ENCODE measurements at places on chromosomes 16 and 17.
A peak's percentile ranks its signal among the peaks of the same experiment; 100 is the strongest.

GRCh38 chr16:70725912-70726828, 40.3 kb upstream of the MTSS2 start:
- DNase-seq, result no peak

DNA sequence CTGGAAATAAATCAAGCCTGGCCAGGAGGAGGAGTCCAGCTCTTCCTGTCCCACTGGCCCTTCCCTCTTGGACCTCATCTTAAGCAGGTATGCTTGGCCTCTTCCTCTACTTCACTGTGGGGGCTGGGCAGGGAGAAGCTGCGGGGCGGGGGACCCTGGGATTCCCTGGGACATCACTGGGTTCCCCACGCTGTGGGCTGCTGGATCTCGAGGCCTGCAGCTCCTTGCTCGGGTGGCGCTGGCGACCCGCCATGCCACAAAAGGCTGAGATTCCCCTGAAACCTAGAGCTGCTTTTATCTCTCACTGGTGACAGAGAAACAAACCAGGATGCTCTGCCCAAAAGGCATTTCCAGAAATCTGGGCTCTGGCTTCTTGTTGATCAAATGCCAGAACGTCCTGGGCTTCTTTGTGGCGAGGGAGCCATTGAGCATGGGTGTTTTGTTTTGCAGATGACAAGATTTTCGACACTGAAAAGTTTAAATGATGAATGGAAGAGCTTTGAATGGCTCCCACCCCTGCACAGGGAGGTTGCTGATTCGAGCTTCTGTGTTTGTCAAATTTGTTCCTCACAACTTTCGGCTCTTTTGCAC, 8.6 kb upstream of the PGS1 start:
- DNase-seq, result no peak

GRCh38 chr17:44119062-44119461, 4.4 kb downstream of the HDAC5 start:
- DNase-seq, result no peak

DNA sequence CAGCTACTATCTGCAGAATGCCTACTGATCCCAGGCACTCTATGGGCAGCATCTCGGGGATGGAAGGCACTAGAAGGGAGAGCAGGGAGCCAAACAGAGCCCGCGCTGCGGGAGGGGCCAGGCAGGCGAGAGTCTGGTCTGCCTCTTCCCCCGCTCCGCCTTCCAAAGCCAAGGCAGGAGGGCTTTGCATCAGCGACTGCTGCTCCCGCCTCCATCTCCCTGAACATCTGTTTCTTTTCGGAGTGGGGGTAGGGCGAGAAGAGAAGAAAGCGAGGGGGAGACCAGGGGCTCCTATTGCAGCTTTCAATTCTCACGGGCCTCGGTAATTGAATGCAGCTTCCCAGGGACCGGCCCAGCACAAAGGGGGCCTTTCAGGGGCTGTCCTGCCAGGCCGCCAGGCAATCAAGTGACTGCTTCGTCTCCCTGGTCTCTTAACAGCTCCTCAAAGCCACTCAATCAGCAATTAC, 31.4 kb upstream of the CDC42EP4 start:
- DNase-seq, result no peak

- no peak for DNase-seq
These were observed 4.6 kb upstream of the MVD start for GRCh38 chr16:88667461-88667860.

- no peak for DNase-seq
These were observed 11.3 kb upstream of the PRR29 start for GRCh38 chr17:63986821-63987220.

DNA sequence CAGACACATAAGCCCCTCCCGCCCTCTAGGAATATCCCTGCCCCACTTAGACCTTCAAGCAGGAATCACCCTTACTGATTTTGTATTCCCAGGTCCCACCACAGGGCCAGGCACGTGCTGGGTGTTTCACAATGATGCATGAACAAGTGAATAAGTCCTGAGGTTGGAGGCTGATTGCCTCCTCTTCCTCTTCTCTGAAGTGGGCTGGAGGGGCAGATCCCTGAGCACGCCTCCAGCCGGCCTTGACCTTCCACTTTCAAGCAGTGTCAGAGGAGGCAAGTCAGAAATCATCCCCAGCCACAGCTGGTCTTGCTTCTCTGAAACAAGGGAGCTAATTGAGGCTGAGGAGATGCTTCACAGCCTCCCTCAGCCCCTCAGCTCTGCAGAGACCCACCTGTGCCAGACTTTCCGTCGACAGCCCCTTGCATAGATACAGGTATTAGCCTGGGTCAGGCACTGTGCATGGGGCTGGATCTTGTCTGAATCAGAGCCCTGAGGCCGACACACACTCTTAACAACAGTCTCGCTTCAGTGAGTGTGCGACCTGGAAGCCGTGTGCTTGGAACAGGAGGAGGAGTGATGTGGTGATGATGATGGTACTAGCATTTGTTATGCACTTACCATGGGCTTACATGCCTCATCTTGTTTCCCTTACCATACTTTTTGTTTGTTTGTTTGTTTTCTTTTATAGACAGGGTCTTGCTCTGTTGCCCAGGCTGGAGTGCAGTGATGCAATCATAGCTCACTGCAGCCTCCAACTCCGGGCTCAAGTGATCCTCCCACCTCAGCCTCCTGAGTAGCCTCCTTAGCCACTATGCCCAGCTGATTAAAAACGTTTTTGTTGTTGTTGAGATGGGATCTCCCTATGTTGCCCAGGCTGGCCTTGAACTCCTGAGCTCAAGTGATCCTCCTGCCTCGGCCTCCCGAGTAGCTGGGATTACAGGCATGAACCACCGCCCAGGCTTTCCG, 15.0 kb downstream of the MRM1 start:
- no peak for DNase-seq

DNA sequence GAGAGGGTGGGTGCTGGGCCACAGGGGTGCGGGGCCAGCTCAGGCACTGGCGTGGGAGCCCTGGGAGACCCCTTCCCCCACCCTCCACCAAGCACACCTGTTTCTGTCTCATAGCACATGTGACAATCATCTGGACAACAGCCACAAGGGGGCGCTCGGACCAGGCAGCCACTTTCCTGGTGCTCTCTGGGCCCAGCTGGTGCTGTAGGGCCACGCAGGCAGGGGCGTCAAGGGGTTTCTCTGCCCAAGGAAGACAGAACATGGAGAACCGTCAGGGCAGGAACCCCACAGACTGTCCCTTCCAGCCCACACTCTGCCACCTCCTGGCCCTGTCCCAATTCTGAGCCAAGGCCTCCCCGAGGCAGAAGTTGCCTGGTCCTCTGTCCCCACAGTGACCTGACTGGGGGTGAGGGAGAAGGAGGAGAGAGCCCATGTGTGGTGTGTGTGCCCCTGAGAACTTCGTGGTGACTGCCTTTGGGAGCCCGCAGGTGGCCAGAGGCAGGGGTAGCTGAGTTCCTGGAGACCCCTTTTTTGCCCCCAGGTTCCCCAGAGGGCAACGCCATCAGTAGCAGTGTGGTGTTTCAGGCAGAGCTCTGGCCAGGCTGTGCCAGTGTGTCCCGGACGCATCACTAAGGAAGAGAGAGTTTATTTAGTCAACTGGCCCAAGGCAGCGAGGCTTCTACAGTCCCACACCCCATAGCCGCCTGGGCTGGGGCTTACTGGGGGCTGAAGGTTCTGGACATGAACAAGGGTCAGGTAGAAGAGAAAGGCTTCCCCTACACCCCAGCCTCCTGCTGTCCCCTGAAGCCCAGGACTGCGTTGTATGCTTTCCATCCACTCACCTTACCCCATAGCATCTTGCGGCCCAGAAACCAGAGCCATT, 3.1 kb upstream of the SETD6 start:
- peak; percentile 88 for DNase-seq

DNA sequence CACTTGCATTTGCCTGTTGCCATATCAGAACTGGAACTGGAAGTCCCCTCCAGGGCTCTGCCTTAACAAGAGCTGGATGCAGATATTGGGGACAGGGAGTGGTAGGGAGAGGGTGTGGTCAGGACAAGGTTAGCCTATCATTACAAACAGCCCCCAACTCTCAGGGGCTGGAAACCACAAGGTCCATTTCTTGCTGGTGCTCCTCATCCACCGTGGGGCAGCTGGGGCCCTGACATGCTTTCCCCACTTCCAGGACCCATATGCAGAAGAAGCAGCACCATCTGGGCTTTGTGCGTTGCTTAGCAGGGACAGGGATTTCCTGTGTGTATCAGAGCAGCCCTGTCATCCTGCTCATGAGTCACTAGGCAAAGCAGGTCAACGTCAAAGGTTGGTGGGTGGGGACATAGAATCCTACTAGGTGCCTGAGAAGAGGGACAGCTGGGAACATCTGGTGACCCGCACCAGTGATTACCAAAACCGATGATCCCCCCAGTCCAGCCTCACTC, 26.9 kb downstream of the RGS9 start:
- DNase-seq, result no peak

DNA sequence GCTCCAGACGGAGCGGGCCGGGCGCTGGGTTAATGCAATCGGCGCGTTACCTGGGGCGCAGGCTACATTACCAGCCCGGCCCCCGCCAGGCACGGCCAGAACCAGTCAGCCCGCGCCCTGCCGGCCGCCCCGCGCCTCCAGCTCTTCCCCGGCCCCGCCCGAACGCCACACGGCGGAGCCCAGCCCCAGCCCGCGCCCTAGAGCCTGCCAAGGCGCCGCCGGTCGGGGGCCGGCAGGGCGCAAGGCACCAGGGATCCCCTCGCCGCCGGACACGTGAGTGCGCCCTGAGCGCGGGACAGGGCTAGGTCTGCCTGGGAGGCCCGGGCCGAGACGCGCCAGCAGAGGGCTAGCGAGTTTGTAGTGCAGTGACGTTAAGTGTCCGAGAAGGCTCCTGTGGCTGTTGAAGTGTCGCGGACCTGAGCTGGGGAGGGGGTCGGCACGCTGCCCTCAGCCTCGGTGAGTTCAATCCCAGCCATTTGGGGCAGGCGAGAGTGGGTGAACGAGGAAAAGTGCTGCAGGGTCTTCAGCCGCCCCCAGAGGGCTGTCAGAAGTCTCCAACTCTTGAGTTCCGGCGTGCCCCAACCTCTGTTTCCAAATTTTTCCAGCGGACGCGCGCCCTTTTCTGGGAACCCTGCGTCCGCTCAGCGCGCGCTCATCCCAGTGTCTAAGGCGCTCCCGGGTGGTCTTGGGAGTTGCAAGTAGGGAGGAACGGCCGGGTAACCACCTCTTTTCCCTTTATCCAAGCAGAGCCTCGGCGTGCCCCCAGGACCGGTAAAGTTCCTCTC, at the start of gene SLC6A2:
Gene SLC6A2 (plus strand): TSS at position 92 of the 785 bp plus-strand sequence. CDS start 707 bp downstream, outside the sequence.
- no peak for DNase-seq

DNA sequence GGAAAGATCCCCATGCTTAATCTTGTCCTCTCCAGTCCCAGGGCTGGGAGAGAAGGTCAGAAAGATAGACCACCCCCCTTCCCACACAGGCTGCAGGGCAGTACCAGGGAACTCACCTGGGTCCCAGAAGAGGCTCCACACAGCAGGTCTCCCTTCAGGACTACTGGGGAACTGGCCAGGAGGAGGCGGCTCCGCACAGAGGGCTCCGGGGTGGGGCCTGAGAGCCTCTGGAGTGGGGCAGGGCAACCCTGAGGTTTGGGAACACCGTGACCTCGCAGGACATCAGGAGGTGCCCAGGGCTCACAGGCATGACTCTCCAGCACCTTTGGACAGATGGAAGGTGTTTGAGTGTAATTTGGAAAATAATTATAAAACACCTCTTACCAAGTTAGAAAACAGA, 11.0 kb downstream of the ABCA3 start:
- no peak for DNase-seq

GRCh38 chr16:69927056-69927757, 23.9 kb upstream of the CLEC18A start:
- DNase-seq, result no peak

DNA sequence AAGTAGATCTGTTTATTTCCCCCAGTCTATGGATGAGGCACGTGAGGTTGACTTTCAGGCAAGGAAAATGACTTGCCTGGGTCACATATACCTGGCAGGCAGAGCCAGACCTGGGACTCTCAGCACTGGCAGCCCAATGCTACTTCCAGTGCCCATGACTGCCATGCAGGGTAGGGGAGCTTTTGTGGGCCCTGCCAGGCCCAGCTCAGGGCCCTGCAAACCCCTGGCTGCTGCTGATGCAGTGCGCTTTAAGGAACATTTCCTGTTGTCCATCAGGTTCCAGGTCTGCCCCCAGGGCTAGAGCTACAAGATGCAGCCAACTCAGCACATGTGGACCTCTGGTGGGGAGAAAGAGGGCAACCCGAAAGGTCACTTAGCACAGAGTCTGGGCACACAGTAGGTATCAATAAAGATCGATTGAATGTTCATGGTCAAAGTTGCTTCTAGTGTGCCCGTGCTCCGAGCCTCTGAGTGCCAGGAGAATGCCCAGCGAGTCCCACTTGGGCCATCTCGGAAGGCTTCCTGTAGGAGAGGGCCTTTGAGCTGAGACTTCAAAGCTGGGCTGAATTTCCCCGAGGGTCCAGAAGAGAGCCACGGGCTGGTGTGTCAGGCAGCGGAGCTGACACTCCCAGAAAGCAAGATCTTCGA, 513 bp upstream of the TBX21 start:
- DNase-seq, result no peak

DNA sequence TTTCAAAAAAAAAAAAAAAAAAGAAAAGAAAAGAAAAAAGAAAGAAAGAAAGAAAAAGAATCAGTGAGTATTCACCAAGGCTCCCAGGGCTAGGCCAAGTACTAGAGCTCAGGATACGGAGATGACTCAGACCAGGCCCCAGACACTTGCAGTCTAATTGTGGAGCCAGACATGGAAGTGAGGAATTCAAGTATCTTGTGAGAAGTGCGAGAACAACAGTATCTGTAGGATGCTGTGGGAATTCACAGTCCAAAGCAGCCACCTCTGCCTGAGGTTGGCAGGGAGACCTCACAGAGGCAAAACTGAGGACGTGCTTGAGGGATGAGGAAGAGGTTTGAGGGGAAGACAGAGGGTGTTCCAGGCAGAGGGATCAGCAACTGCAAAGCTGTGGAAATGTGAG, 14.0 kb upstream of the ALDOA start:
- DNase-seq, result no peak

GRCh38 chr17:42252597-42253550, 23.3 kb downstream of the STAT5B start:
- no peak for DNase-seq

DNA sequence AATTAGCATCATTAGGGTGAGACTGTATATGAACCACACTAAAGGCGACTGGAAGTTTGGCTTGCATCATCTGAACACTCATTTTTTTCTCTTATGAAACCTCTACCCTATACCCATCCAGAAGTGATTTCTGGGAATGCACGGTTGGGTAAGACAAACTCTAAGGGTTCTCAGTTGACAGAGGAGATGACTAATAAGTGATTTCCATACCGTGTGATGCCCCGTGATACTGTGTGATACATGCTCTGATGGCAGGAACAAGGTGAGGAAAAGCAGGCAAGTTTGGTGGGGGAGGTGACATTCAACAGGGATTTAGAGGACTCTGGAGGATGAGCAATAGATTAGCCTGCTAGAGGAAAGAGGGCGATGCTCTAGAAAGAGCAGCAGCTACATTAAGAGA, 156.4 kb upstream of the CCL2 start:
- DNase-seq, result no peak

DNA sequence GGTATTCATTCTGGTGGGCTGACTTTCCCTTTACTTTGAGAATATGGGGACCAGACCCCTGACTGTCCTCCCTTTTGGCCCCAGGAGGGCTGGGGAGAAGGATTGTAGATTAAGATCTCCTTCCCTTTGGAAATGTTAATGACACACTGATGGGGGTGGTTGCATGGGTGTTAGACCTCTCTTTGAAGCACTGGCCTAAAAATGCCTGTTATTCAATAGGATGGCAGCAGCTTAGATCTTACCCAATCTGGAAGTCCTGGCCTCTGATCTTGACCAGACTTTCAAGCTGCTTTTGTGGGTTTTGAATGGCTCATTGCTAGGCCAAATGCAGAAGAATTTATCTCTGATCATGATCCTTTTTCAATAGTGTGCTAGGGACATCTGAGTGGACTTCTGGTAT, 25.7 kb downstream of the MAP3K3 start:
- no peak for DNase-seq

- DNase-seq, result peak; percentile 68
These were observed at the start of gene CHMP6 for GRCh38 chr17:80991645-80992076. Gene CHMP6, plus strand, starts transcription at chr17:80991841. Its CDS starts 78 bp downstream, at chr17:80991919.

GRCh38 chr17:65434878-65435277, 126.6 kb downstream of the AXIN2 start:
- DNase-seq, result no peak

All from activated CD4-positive, alpha-beta T cell treated with anti-CD3 and anti-CD28 coated beads, Interleukin-2, amount 50 U/mL, for 1 hour (primary cell).